ENCODE measurements at places on chromosomes 16 and 17.

DNA sequence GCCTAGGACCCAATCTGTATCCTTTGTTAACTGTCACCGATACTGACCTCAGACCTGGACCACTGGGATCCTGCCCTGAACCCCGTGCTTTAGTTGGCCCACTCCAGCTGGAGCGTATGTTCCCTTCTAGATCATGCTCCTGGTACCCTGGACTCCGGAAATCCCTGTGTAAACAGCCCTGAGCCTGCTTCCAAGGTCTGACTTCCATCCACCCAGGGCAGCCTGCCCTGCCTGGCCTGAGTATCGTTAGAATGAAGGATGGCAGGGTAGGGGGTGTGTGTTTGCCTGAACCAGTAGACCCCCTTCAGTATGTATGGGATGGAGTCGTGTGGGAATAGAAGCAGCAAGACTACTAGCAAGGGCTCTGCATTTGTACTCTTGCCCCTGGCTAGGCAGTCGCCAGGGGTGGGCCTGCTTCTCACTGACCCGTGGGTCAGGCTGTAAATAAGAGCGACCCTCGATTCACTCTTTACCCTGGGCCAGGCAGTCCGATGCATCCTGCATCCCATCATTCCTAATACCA is 691 bp upstream of the TMEM98 start:
- DNase-seq: no peak

- DNase-seq: no peak
These were observed 60.8 kb upstream of the FOXF1 start for GRCh38 chr16:86449446-86450095.

DNA sequence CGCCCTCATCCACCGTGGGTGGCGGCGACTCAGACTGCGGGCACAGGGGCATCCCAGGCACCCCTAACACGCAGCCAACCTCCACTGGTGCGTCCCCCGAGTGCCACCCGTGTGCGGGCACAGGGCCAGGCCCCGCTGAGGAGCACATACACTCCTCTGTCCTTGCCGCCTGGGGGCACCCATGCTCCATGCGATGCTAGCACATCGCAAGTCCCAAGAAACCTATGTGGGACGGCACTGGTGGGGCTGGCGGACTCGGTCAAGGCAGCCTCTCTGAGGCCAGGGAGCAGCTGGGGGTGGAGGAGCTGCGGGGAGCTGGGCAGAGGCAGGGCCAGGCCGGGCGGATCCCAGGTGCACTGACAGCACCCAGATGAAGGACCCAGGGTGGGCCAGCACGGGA is 4.0 kb downstream of the ZNF598 start:
- DNase-seq: no peak

- DNase-seq: no peak
These were observed 112.8 kb downstream of the ZNF778 start for GRCh38 chr16:89330177-89330856.

GRCh38 chr16:48244863-48245195 is 729 bp downstream of the LONP2 start:
- DNase-seq: no peak

DNA sequence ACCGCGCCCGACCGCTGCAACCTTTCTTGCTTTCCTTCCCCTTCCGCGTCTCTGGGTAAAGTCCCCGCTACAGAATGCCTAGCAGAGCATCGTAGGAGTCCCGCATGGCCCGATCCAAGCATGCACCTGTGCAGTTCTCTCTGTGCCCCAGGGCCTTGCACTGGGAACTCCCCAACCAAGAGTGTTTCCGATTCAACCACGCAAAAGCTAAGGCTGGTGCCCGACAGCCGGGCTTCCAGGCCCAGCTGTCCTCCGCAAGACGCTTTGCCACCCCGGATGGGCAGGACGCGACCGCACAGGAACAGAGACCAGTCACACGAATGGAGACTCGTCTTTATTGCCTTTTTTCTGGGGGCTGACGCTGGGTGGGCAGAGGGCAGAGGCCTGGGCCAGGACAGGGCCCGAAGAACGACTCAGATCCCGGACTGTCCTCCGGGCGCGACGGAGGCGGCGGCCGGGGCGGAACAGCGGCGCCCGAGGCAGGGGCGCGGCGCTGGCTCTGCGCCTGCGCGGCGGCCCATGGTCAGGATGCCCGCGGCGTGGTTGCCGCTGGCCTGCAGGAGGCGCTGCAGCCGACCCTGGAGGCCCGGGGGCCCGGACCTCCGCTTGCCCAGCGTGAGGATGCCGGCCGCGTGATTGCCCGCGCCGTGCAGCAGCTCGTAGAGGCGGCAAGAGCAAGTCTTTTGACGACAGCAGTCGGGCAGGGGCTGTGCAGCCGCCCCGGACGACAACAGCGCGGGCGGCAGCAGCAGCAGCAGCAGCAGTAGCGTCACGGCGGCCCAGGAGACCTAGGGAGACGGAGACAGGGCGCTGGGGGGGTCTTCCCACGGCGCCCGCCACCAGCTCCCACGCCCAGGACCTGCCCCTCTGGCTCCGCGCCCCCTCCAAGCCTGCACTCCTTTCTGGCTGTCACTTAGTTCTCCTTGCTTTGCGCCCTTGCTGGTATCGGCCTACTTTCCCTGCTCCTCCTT is 1.2 kb downstream of the HCRT start:
- DNase-seq: peak; percentile 46

DNA sequence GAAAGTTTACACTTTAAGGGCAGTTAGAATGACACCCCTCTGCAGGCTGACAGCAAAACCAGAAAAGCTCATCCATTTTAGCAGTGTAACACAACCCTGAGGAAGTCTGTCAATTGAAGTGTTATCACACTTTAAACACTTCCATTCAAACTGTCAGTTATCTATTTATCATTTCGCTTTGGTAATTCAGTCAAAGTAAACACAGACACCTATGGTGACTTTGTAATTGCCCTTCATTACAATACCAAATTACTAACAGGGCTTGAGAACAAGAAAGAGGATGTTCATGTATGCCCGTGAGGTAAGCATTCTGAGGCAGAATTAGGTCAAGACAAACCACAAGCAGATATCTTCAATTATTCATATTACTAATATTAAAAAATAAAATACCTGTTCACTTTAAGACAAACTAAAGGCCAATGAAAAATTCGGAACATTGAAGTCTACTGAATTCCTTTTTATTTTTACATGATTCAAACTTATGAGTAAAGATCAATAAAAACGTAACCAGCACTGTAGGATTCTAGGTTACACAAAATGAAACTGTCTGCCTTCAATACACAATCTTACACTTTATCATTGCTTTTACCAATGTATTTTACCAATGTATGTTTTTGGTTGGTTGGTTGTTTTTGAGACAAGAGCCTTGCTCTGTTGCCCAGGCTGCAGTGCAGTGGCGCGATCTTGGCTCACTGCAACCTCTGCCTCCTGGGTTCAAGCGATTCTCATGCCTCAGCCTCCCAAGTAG is 57.1 kb downstream of the BRIP1 start:
- no peak for DNase-seq

DNA sequence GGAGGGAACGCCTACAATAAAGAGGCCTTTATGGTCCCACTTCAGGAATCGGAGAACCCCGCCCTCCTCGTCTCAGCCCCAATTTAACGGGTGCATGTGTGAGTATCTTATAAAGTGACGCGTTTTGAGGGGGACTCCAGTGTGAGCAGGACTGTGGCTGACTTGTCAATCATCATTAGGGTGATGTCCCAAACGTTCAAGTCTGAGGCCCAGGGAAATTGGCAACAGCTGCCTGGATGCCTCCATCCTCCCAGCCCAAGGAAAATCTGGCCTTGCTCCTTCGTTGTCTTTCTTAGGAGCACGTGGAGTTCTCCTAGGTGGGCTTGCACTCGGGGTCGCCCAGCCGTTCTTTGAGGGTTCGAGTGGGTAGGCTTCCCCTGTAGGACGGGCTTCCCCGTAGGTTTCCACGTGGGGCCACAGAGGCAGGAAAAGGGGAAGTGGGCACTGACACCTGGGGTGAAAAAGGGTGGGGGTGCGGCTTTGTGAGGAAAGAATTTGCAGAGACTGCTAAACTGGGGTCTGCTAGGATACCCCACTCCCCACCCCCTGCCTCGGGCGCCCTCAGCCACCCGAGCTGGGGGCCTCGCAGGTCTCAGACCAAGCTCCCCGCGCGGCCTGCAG is 561 bp upstream of the HERPUD1 start:
- no peak for DNase-seq

DNA sequence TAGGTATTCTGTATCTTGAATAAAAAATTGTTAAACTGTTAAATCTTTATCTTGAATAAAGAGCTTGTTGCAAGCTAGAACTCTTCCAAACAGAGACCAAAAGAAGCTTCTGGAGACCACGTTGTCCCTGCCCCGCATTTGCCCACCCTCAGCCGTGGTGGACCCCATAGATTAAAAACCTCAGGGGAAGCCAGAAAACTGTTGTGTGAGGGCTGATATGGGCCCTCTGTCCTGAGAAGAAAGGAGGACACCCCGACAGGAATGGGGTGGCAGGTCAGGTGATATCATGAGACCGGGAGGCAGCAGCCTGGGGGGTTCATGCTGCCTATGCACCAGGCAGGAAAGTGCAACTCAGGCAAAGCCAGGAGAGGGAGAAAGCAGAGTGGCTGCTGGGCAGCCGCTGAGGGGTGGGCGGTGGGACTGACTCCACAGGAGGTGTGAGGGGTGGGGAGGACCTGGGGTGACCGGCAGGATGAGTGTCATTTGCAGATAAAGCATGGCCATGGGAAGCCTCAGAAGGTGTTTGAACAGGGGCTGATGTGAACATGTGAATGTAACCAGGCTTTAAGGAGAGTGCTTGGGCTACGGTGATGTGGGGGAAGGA is 147.8 kb downstream of the IRF8 start:
- DNase-seq: no peak

GRCh38 chr17:55368706-55369105 is 52.9 kb downstream of the MMD start:
- no peak for DNase-seq

DNA sequence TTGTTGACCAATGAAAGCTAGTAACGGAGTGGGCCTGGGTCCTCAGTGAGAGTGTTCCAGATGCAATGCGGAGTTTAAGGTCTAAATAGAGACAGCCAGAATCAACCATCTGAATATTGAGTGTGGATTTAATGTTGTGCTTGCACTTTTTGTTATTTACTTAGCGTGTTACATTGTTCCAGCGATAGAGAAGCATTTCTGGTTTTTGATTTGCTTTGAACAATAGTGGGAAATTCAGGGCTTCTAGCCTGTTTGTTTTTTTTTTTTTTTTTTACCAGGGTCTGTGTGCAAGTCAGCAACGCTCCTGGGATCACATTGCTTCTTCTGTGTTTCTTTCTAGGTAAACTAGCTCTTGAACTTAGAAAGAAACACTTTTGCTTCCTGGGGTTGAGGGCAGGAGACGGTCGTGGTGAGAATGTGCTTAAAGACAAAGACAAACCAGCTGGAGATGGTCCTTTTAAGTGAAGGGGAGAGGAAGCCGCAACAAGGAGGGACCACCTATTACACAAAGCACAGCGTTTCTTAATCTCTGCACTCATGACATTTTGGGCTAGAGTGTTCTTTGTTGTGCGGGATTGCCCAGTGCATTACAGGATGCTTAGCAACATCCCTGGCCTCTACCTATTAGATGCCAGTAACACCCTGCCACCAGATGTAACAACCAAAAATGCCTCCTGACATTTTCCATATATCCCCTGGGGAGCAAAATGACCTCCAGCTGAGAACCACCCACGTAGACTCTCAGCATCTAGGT is 119.2 kb downstream of the MAP2K6 start:
- no peak for DNase-seq

DNA sequence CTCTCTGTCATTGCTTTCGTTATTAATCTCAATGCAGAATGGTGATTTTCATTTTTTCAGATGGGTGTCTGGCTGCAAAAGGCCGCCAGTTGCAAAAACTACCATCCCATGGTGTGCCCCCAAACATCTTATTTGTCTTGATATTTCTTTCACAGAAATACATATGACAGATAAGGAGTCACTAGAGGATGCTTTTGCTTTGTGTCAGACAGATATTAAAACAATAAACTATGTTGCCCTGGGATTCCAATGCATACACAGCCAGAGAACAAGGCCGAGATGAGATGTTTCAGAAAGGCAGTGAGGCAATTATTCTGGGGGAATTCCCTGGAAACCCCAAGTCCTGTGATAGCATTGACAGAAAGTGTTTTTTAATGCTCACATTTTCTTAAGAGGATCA is 307.7 kb downstream of the RBFOX1 start:
- DNase-seq: no peak

DNA sequence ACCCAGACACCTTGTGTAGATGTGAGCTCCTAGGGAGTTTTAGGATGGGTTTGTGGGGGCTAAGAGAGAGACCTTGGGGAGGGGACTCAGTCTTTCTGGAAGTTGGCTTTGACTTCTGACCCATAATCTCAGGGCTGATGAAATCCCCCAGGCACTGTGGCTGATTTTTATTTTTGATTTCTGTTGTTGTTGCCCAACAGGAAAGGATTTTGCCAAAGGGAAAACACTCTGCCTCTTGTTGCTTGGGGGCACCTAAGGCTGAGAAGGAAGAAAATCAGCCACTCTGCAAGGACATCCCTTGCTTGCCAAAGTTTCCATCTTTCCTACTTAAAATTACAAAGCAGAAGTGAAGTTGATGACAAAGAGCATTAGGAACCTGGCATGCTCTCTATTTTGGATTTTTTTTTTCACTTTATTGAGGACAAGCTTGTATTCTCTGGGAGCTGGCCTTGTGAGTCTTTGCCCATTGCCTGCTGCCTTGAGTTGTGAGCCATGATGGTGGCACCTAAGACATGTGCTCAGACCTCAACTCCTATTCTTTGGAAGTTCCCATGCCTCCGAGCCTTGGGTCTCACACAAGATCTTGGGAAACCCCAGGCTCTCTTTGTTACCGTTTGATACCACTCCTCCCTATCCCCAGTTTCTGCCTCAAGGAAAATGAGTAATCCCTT is 3.2 kb upstream of the C1QTNF1 start:
- DNase-seq: no peak

- DNase-seq: no peak
These were observed 9.4 kb downstream of the XYLT2 start for GRCh38 chr17:50355336-50355700.

DNA sequence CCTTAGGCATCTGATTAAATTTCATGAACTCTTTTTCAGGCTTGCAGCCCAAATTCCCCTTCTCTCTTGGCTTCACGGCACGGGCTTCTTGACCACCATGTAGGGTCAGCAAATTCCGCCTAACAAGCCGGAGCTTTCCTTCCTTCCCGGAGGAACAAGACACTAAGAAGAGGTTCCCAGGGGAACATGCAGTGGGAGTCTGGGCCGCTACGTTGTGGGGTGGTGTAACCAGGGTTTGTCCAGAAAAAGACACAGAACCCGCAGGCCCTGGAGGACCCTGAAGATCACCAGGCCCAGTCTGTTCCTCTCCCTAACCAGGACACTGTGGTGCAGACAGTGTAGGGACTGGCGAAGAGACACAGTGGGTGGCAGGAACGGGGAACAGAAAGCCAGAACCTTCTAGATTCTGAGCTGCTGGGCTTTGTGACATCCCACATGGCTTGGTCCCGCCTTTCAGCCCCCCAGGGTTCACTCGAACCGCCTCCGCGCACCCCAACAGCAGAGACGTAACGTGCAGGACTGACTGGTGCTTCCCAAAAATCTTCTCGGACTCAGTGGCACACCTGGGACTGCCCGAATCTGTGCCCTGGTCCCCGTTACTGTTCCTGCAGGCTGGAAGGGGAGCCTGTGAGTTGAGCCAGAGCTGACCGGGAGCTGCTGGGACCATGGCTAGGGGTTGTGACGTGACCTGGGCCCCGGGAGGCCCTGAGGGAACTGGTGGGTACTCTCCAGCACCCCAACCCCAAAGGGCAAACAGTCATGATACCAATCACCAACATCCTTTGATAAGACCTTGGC is 55.2 kb downstream of the TBC1D16 start:
- no peak for DNase-seq

GRCh38 chr16:28145796-28146195 is 66.0 kb downstream of the XPO6 start:
- no peak for DNase-seq

Data from stimulated activated CD8-positive, alpha-beta memory T cell treated with anti-CD3 and anti-CD28 coated beads, Interleukin-4, amount 100 ng/mL, for 1 hour (primary cell).